Stimulated activated CD4-positive, alpha-beta T cell treated with anti-CD3 and anti-CD28 coated beads, Interleukin-15, amount 100 ng/mL, for 1 hour (primary cell): ENCODE measurements at places on chromosomes 2 and 18.

DNA sequence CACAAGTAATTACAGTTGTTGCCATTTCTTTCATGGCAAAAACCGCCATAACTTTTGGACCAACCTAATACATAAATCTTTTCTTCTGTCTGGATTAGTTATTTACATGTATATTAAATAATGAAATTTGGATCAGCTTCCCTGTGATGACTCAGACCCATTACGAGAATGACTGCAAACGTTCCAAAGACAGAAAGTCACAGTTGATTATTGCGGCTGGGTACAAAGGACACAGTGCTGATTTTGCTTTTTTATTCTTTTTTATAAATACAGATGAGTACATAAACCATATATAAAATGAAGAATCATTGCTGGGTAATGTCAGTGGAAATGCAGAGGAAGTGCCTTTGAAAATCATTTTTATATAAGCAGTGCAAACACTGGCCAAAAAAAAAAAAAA is 126.2 kb downstream of the TWIST2 start:
- no peak for DNase-seq

- no peak for DNase-seq
Measured at GRCh38 chr2:102484310-102485061, 11.5 kb downstream of the SLC9A4 start.

DNA sequence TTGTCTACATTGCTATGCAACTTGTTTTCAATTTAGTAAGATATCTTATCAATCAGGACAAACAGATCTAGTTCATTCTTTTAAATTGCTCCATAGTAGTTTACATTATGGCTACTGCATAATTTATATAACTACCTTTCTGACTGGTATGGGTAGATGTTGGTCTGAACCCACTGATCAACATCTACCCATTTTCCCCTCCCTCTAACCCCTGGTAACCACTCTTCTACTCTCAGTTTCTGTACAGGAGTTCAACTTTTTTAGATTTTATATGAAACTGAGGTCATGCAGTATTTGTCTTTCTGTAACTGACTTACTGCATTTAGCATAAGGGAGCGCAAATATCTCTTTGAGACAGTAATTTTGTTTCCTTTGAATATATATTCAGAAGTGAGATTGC is 73.2 kb downstream of the ITSN2 start:
- DNase-seq: no peak

DNA sequence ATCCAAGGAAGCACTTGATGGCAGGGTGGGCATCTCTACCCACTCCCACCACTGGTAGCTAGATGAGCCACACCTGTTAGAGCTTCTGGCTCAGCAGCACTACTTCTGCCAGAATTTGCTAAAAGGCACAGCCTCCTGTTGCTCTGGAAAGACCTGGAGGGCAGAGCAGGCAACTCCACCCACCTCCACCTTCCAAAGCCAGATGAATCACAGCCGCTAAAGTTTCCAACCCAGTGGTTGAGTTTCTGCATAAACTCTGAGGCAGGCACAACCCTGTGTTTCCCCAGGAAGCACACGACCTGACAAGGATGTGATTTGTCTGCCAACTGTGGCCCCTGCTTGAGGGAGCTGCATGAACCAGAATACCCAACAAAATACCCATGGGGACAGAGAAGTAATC is 111.6 kb upstream of the GCFC2 start:
- no peak for DNase-seq

GRCh38 chr18:55114876-55115275 is 155.6 kb upstream of the CCDC68 start:
- DNase-seq: no peak

- DNase-seq: no peak
Measured at GRCh38 chr18:73893880-73894279, 253.8 kb downstream of the FBXO15 start.

DNA sequence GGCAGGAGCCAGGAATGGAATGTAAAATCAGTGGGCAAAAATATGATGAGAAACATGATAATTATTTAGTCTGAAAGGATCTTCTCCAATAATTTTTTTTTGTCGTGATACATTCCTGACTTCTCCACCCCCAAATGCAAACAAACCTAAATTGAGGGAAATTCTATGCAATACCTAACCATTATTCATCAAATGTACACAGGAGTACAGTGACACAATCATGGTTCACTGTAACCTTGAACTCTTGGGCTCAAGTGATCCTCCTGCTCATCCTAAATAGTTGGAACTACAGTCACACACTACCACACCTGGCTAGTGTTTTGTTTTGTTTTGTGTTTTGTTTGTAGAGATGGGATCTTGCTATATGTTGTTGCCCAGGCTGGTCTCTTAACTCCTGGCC is 46.5 kb downstream of the RAB10 start:
- DNase-seq: no peak

DNA sequence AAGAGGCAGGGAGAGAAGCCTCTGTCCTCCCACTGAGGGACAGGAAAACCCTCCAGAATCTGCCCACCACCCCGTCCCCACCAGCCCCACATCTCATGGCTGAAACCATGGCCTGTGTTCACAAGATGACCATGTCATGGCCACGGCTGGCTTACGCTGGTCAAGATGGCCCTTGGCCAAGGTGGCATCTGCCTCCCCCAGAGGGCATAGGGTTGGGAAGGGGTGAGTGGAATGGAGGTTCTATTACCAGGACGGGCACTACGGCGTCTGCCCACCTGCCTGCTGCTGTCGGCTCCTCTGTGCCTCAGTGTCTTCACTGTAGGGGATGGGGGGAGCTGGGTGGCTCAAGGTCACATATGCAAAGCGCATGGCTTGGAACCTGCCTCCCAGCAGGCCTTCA is 19.8 kb downstream of the ODC1 start:
- DNase-seq: no peak

DNA sequence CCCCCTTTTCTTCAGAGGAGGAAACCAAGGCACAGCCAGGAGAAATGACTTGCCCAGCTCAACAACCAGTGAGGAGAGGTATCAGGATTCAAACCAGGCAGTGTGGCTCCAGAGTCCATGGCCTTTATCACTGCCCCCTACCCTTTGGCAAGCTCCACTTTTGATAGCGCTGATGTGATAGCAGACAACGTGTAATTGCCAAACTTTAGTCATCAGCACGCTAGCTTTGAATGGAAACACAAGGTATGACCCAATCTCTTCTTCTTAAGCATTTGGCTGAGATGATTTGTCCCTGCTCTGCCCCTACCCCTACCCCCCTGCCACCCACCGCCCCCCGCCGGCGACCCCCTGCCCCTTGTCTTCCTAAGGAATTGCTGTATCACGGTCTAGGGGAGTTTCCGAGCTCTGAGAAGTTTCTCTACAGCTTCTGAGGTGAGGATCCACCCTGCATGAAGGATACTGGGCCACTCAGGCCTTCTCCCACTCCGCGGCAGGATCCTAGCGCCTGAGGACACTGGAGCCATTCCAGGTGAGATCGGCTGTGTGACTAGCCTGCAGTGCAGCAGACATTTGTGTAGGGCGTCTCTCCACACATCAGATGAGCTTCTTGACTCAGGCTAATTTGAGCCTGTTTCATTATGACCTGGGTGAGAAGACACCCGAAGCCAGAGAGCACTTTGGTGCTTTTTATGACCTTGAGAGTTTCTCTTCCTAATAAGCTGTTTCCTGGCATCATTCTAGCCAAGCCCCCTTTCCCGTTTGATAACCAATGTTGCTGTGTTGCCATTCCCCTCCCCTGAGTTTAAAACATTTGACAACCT is 75.1 kb upstream of the MAP4K4 start:
- DNase-seq: no peak

DNA sequence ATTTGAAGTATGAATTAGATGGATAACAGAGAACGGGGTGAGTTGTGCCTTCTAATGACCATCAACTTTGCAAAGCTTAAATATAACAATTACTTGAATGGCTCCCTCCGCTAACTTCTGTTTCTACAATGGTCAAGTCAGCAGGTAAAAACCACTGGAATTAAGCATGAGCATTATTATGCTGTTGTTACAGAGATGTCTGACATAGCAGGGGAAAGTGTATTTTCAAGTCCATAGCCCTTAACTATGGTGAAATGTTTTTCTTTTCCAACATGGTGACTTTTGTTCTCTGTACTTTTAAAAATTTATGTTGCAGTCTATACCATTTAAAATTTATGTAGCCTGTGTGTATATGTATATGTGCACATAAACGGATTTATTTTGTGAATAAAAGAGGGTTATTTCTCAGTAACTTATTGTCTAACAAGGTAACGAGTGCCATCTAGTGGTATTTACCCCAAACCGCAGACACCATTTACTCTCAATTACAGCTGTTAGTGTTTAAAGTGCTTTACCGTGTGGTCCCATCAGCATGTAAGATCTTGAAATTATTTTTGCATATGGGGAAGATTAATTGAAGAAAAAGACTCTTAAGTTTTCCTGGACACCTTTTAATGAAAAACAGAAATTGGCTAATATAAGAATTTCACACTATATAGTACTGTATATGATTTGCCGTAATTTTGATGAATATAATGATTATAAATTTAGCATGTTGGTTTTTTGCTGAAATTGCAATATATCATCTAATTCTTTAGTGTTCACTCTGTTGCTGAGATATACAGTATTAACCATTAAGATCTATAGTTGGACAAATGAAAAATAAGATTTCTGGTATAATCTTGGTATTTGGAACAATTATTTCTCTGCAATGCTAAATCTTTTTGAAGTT is 78.2 kb downstream of the UBE2E3 start:
- no peak for DNase-seq

DNA sequence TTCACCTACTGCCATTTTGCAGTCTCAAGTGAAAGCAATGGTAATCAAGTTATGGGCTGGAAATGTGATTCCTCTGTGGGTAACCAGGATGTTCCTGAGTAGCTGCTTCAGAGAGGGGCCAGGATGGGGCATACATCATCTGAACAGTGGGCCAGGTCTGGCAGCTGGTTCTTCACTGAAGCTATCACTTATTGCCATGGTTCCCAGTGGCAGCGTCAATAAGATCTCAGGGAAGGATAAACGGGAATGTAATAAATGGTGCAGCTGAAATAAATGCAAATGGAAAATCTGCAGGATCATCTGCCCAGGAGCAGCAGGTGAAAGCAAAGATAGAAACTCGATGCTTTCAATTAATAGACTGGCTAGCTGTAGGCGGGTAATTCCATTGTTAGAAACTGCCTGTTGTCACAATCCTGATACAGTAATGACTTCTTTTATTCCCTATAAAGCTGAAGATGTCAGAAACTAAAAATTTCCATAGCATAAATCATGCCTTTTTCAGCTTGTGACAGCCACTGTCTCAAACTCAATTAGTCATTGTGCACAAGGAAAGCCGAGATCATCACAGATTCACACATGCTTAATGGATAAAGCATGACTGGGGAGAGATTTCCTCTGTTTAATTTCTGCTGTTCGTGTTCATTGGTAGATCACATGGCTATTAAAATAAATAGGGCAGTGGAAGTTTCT is 56.2 kb upstream of the CCDC85A start:
- DNase-seq: no peak

- no peak for DNase-seq
Measured at GRCh38 chr2:63700271-63700670, 111.5 kb downstream of the MDH1 start.

DNA sequence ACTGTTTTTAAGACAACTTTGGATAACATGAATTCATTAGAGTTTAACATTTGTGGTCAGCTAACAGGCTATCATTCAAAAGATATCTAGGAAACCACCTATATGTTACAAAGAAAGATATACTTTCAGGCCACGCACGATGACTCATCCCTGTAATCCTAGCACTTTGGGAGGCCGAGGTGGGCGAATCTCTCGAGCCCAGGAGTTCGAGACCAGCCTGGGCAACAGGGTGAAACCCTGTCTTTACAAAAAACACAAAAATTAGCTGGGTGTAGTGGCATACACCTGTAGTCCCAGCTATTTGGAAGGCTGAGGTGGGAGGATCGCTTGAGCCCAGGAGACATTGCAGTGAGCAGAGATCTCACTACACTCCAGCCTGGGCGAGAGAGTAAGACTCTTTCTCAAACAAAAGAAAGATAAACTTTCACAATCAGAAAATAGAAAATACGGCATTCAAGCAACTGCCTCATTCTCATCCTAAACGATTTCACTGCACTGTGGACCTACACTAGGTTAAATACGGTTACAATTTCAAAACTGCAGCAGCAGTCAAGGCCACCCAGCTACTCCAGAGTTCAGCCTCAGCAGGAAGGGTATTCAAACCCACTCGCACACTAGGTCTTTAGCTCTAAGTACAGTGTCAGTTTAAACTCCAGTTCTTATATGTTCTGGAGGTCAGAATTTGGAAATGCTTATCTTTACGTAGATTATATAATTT is 250.0 kb upstream of the SLC39A10 start:
- DNase-seq: no peak

GRCh38 chr2:157874997-157875640 is 1.0 kb downstream of the ACVR1 start:
- no peak for DNase-seq

DNA sequence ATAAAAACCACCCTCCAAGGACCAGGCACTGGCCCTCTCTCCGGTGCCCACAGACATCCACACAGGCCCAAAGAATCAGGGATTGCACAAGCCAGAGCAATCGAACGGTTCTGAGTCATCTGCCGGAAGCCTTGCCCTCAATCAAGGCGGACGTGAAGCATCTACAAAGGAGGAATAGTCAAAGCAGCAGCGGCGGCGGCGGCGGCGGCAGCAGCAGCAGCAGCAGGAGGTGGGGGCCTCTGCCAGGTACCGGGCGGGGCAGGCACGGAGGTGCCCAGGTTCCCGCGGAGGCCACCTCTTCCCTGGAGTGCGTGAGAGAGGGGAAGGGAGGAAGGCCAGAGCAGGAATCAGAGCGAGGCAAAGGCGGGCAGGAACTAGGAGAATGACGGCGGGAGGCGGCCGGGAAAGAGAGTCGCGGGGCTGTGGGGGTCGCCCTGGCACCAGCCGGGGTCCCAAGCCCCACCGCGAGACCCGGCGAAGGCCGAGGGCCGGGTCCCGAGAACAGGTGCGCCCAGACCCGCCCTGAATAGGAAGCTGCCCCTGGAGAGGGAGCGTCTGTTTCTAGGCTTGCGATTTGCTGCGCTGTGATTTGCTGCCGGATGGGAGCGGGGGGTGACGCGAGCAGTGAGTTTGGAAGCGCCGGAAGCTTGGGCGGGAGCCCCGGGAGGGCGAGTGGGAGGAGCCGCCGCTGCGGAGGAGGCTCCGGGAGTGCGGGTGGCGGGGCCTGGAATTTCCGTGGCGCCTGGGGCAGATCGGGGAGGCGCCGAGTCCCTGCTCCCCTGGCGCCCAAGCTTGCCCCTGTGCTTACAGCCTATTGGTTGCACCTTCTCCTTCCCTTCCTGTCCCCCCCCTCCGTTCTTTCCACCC is at the start of gene SERPINB8:
TSS of gene SERPINB8 (plus strand) at position 140 of the 867 bp plus-strand sequence. CDS start 8,228 bp downstream, outside the sequence.
- DNase-seq: peak; percentile 63

DNA sequence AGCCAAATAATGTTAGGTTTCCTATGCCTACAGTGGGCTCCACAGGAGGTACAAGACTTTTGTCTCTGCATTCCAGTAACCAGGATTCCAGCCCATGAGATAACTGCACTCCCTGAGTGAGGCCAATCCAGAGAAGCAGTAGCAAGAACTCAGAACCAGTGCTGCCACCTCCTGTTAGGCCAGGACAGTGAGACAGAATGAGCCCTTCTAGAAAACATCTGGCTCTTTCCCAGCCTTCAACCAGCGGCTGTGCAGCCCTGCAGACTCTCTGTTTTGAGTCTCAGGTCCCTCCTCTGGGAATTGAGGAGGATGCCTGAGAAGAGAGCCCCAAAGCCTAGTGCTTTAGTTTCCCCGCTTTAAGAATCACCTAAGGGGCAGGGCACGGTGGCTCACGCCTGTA is 44.2 kb downstream of the ARID5A start:
- DNase-seq: no peak

- no peak for DNase-seq
Measured at GRCh38 chr2:128410758-128411215, 92.1 kb upstream of the HS6ST1 start.

- DNase-seq: no peak
Measured at GRCh38 chr2:128249555-128249954, 69.1 kb downstream of the HS6ST1 start.
